ENCODE measurements at places on chromosomes 1 and 21.

DNA sequence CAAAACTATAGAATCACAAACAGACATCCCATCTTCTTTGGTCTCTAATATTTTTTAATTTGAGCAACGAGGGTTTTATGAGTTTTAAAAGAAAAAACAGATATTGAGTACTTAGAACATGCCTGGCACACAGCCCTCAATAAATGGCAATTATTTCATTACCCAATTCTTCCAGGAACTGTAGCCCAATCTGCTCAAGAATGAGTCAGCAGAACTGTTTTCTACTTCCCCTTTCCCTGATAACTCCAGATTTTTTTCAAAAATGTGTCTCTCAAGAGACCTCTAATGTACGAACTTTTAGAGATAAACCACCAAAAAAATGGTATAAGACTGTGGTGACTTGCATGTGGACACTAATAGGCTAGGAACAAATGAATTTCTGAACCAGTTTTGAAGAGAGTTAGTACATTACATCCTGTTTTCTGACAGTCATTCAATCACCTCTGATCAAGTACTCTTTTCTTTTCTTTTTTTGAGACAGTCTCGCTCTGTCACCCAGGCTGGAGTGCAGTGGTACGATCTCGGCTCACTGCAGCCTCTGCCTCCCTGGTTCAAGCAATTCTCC, 11.5 kb downstream of the ABL2 start:
- DNase-seq, result no peak

GRCh38 chr1:171816300-171816901, 24.9 kb upstream of the DNM3 start:
- DNase-seq, result no peak

DNA sequence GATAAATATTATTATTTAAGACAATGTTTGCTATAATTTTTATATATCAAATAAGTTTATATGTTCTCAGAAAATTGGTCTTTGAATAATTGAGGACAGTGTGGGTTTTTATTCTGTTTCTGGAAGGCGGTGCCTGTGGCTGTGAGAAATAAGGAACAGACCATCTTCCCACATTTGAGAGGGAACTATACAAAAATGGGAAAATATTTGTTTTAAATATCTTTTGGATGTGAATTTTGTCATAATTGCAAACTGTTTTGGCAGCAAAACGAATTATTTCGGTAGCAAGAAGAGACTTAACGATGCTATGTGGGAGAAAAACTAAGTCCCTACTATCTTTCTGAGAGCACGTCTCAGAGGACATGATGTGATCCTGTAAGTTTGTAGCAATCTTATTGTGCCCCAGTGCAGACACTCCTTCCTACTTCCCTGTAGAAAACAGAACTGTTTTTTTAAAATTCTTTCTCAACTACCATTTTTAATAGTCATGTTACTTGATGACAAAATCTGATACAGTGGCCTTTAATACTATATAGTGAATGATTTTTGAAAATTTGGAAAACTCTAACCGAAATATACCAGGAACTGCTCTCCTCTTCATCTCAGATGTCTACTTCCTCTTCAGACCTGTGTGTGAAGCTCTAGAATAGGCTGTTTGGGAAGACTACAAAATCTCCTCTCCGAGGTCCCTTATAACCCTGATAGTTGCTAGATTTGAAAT, 25.4 kb downstream of the PTPRC start:
- no peak for DNase-seq

GRCh38 chr1:237799762-237800474, 90.8 kb downstream of the ZP4 start:
- peak; percentile 64 for DNase-seq

DNA sequence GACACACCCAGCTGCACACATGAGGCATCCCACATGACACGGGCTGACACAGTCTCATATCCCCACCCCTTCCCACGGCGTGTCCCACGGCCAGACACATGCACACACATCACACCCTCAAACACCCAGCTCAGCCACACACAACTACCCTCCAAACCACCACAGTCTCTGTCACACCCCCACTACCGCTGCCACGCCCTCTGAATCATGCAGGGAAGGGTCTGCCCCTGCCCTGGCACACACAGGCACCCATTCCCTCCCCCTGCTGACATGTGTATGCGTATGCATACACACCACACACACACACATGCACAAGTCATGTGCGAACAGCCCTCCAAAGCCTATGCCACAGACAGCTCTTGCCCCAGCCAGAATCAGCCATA, 22.6 kb downstream of the PODN start:
- DNase-seq, result no peak

Data from RCC 7860 (cell line).